ENCODE measurements at places on chromosomes 5 and 9. TPM values are rescaled to one million over a fixed set of nuclear protein-coding genes. Genes with fewer than 3 reads are reported as not detected.

IFNB1 gene
- polyA plus RNA-seq: not detected

PCDHGB2 gene
- polyA plus RNA-seq: not detected

UGT3A2 gene
- polyA plus RNA-seq: not detected

DRD1 gene
- not detected for polyA plus RNA-seq

IRX1 gene
- polyA plus RNA-seq: not detected

OMD gene
- polyA plus RNA-seq: not detected

SMIM33 gene
- 0.30 TPM for polyA plus RNA-seq

TNFSF8 gene
- polyA plus RNA-seq: 81.3 TPM

SLC46A2 gene
- polyA plus RNA-seq: not detected

LCNL1 gene
- polyA plus RNA-seq: not detected

VAV2 gene
- polyA plus RNA-seq: 0.20 TPM

CDC20B gene
- polyA plus RNA-seq: not detected

THOC3 gene
- 108 TPM for polyA plus RNA-seq

GABRP gene
- polyA plus RNA-seq: not detected

KIF20A gene
- polyA plus RNA-seq: not detected

IL5 gene
- not detected for polyA plus RNA-seq

GRIN1 gene
- polyA plus RNA-seq: not detected

GFPT2 gene
- not detected for polyA plus RNA-seq

Measured in naive thymus-derived CD8-positive, alpha-beta T cell (primary cell).